A549 (cell line): ENCODE measurements at places on chromosomes 7 and 10.
A peak's percentile ranks its signal among the peaks of the same experiment; 100 is the strongest.

GRCh38 chr7:11714205-11714604, 117.8 kb downstream of the THSD7A start:
- DNase-seq: no peak

DNA sequence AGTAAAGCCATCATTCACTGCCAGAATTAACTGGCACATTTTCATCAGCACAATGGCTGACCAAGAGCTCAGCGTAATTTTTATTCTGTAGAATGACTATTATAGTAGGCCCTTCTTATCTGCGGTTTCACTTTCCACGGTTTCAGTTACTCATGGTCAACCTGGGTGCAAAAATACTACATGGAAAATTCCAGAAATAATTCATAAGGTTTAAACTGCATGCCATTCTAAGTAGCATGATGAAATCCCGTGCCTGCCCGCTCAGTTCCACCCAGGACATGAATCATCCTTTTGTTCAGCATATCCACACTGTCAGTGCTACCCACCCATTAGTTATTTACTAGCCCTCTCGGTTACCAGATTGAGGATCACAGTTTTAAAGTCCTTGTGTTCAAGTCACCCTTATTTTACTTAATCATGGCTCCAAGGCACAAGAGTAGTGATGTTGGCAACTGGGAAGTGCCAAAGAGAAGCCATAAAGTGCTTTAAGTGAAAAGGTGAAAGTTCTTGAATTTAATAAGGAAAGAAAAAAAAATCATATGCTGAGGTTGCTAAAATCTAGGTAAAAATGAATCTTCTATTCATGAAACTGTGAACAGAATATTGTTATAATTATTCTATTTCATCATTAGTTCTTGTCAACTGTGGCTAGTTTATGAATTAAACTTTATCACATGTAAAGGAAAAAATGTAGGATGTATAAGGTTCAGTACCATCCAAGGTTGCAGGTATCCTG, 204.9 kb downstream of the DOCK4 start:
- DNase-seq: peak; percentile 13

DNA sequence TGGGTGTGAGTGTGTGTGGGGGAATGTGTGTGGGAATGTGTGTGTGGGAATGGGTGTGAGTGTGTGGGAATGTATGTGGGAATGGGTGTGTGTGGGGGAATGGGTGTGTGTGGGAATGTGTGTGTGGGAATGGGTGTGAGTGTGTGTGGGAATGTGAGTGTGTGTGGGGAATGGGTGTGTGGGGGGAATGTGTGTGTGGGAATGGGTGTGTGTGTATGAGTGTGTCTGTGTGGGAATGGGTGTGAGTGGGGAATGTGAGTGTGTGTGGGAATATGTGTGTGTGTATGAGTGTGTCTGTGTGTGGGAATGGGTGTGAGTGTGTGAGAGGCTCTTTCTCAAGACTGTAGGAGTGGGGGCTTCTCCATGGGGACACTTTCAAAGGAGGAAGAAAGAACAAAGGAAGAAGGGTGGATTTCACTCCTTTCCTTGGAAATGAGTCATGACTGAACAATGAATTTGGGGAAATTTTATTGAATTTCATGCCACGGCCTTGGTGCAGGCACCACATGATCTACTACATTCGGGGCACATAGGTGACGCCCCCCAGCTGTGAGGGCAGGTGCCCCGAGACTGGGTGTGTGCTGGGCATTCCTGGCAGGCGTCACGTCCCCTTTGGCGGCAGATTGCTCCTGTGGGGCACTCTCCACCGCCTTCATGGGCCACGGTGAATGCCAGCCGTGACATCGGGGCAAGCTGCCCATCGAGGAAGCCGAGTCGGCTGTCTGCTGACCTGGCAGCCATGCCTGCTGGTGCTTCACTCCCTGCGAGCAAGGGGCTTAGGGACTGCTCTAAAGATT, 88.8 kb upstream of the INSIG1 start:
- peak; percentile 63 for DNase-seq

GRCh38 chr10:63767138-63767801, 246.1 kb downstream of the REEP3 start:
- DNase-seq: no peak

GRCh38 chr10:4790045-4790444, 36.0 kb upstream of the AKR1E2 start:
- no peak for DNase-seq

DNA sequence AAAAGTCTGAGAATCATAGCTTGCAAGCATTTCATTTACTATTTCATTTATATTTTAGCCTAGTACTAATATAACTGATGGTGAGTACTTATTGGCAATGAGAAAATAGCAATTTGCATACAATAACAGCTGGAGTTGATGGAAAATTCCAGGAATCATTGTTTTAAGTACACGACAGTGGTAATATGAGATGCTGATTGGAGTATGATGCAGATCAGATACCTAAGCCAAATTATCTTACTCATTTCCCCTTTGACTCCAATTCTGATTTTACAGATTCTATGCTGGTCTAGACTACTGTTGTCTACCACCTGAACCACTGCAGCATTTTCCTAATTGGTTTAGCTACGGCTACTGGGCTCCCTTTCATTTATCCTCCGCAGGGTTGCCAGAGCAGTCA, 36.7 kb downstream of the GNG11 start:
- DNase-seq: no peak

GRCh38 chr10:60236869-60237524, 152.7 kb downstream of the ANK3 start:
- DNase-seq: no peak

GRCh38 chr7:5439209-5439571, 15.6 kb upstream of the TNRC18 start:
- no peak for DNase-seq

DNA sequence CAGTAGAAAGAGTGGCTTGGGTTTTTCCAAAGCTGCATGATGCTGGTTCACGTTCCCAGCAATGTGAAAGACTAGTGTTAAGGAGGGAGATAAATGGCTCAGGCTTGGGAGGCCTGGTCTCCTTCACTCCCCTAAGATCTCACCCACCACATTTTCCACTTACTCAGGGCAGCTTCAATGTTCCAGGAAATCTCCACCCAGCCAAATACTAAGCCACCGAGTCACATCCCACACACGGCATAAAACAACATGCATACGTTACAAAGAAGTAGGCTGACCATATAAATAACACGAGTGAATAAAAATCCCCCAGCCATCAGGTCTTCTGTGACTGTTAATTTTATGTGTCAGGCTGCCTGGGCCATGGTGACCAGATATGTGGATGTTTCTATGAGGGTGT, 303.5 kb downstream of the SFMBT2 start:
- DNase-seq: no peak

GRCh38 chr10:111481866-111482265, 405.0 kb downstream of the ADRA2A start:
- DNase-seq: no peak

DNA sequence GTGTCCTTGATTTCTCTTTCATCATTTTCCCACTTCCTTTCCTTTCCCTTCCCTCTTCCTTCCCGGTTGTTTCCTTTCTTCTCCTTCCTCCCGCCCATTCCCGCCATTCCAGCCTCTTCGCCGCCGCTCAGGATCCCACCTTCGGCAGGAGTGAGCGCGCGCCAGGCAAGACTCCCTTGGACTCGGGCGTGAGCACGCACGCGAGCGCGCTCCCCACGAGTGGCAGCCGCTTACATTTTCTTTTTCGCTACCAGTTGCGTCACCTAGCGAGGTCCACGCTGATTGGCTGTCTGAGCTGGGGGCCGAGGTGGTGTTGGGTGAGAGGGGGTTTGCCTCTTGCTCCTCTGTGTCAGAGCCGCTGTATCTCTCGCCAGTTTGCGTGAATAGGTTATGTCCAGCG, 11.8 kb downstream of the ZAN start:
- DNase-seq: no peak

DNA sequence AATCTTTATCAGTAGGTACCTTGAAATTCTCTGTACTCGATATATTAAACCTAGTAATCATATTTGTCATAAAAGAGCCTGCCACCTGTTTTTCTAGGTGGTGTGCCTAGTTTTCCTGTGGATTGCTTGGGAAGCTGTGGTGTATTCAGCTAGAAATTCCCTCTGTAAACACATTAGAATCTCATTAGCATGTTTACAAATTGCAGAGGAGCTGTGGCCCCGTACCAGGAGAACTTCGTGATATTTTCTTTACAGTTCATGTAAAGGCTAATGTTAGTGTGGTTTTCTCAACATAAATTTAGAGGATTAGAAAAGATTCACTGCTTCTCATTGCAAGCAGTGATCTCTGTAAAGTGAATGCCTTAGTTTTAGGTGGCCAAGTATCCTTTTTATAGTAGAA, 144.7 kb downstream of the CCSER2 start:
- no peak for DNase-seq

- DNase-seq: no peak
Measured at GRCh38 chr7:35386816-35387706, 133.2 kb upstream of the TBX20 start.

DNA sequence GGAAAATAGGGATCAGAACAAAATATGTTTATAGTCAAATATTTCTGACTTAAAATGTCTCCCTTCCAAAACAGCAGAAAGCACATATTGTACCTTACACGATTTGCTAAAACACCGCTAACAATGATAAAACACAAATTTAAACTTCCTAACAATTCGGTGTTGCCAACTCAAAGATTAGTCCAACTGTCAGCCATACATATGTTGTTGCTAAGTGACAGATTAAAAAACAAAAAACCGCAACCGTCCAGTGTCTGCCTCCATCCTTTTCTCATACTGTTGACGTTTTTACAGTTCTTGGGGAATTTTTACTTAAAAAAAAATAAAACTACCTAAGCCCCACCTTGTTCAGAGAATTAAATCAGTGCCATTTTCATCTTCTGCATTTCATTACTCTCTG, 118.0 kb downstream of the RAB11FIP2 start:
- DNase-seq: no peak

GRCh38 chr10:63766745-63767137, 245.5 kb downstream of the REEP3 start:
- DNase-seq: no peak

GRCh38 chr7:136527554-136527953, 340.9 kb upstream of the CHRM2 start:
- DNase-seq: no peak
